ENCODE measurements at places on chromosomes 13 and 19. TPM values are rescaled to one million over a fixed set of nuclear protein-coding genes. Genes with fewer than 3 reads are reported as not detected.

ZNF625 gene
- 10.5 TPM for total RNA-seq

MAST1 gene
- under 0.01 TPM for total RNA-seq

IFI30 gene
- not detected for total RNA-seq

RASGRP4 gene
- total RNA-seq = not detected

SPTBN4 gene
- total RNA-seq = under 0.01 TPM

CYP2A7 gene
- total RNA-seq = not detected

USP12 gene
- total RNA-seq = 36.1 TPM

RNF6 gene
- total RNA-seq = 50.2 TPM

GPR183 gene
- total RNA-seq = not detected

ATF5 gene
- 2.9 TPM for total RNA-seq

HNRNPUL1 gene
- total RNA-seq = 54.9 TPM

PROZ gene
- total RNA-seq = not detected

NKG7 gene
- not detected for total RNA-seq

ZNF729 gene
- not detected for total RNA-seq

CPAMD8 gene
- 0.30 TPM for total RNA-seq

CGB3 gene
- not detected for total RNA-seq

USHBP1 gene
- total RNA-seq = 17.2 TPM

CCDC106 gene
- 7.6 TPM for total RNA-seq

GFY gene
- total RNA-seq = not detected

PNMA8B gene
- under 0.01 TPM for total RNA-seq

KLK12 gene
- not detected for total RNA-seq

ZNF441 gene
- total RNA-seq = 4.5 TPM

KCNC3 gene
- total RNA-seq = under 0.01 TPM

KLC3 gene
- not detected for total RNA-seq

ELAVL1 gene
- total RNA-seq = 25.7 TPM

ZNF738 gene
- 7.1 TPM for total RNA-seq

PSG5 gene
- total RNA-seq = not detected

ZNF836 gene
- 3.5 TPM for total RNA-seq

CYP4F8 gene
- total RNA-seq = not detected

SMIM24 gene
- not detected for total RNA-seq

CEACAM7 gene
- total RNA-seq = not detected

DNAAF3 gene
- 0.76 TPM for total RNA-seq

KLK8 gene
- not detected for total RNA-seq

FBXW9 gene
- 14.6 TPM for total RNA-seq

OR7A5 gene
- not detected for total RNA-seq

FGF14 gene
- total RNA-seq = not detected

CCDC8 gene
- 6.2 TPM for total RNA-seq

PROSER3 gene
- total RNA-seq = 4.0 TPM

ZNF430 gene
- 10.0 TPM for total RNA-seq

TSHZ3 gene
- total RNA-seq = 2.3 TPM

KLK4 gene
- total RNA-seq = not detected

ERCC5 gene
- total RNA-seq = 48.7 TPM

MCEMP1 gene
- not detected for total RNA-seq

TMEM59L gene
- total RNA-seq = 0.15 TPM
